Activated CD8-positive, alpha-beta memory T cell treated with anti-CD3 and anti-CD28 coated beads for 4 hours (primary cell): ENCODE measurements at places on chromosomes 1 and 21.
A peak's percentile ranks its signal among the peaks of the same experiment; 100 is the strongest.

- DNase-seq, result no peak
Observed at GRCh38 chr1:213120386-213120785, 69.3 kb downstream of the RPS6KC1 start.

GRCh38 chr1:228488125-228488817 lies 1.1 kb downstream of the RNF187 start:
- no peak for DNase-seq

DNA sequence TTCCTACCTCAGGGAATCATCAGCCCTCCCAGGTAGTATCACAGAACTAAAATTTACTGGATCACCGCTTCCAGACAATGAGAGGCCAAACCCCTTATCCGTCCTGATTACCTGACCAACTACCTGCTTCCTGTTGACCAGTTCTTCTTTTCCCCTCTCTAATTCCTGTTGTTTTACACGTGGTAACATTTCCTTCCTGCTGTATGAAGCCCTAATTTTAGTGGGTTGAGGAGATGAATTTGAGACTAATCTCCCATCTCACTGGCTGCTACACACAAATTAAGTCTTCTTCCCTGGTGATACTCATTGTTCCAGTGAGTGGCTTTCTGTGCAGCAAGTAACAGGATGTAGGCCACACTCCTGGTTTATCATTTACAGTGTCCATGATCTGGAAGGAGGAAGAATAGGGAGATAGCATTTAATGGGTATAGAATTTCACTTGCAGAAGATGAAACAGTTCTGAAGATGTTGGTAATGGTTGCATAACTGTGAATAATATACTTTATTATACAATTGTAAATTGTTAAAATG lies 2112.9 kb downstream of the NCAM2 start:
- DNase-seq, result no peak

- DNase-seq, result no peak
Observed at GRCh38 chr1:239912471-239912870, 179.2 kb upstream of the FMN2 start.

GRCh38 chr1:219329578-219329977 lies 155.9 kb downstream of the LYPLAL1 start:
- no peak for DNase-seq

DNA sequence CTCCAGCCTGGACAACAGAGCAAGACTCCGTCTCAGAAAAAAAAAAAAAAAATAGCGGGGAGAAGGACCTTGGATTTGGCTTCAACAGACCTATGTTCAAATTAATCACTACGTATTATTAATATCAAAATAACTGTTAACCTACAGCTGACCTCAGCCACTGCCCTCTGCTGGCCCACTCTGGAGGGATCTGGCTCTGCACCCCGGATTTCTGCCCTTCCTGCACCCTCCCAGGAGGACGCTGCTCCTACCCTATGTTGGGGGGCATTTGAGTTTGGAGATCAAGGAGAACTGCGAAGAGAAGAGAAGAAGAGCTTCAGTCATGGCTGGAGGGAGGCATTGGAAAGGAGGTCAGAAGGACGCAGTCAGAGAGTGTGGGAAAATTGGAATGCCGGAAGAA lies 96.7 kb downstream of the PSMG1 start:
- no peak for DNase-seq

GRCh38 chr1:33036051-33036525 lies 595 bp downstream of the AK2 start:
- DNase-seq, result no peak

- no peak for DNase-seq
Observed at GRCh38 chr21:37368541-37369279, 2.1 kb downstream of the DYRK1A start.

- DNase-seq, result no peak
Observed at GRCh38 chr1:150981177-150981804, 801 bp upstream of the ANXA9 start.

DNA sequence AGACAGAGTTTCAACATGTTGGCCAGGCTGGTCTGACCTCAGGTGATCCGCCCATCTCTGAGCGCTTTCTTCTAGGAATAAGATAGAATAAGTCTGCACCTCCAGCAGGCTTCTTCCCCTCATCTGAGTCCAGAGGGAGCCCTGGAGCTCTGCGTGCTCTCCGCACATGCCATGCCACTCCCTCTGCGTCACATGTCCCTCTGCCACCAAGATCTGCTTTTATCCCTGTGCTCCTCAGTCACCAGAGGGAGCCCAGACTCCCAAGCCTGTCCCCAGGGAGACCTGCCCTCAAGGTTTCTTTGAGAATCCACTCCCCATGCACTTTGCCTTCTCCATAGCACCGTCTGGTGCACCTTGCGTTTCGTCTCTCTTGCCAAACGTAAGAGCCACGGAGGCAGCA lies 213.0 kb downstream of the CAMTA1 start:
- no peak for DNase-seq

- DNase-seq, result no peak
Observed at GRCh38 chr1:22641247-22641646, 2.2 kb upstream of the C1QC start.

DNA sequence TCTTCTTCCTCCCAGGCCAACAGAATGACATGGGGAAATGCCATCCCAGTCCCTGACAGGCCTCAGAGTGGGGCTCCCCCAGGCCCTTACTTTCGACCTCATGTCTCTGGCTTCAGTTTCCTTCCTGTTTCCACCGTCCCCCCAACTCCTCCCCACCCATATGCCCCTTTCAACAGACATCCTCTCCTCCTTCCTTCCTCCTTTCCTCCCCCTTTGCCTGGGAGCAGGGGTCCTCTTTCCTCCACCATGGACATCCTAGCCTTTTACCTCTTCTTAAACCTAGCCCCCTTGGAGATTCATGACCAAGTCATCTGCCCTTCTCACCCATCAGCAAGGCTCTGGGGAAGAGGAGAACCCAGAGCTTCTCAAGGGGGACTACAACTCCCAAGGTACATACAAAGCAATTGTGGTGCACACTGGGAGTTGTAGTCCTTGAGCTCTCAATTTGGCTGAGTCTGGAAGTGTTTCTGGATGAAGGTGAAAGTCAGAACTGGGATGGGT lies 4.0 kb downstream of the ZBTB7B start:
- DNase-seq, result no peak

DNA sequence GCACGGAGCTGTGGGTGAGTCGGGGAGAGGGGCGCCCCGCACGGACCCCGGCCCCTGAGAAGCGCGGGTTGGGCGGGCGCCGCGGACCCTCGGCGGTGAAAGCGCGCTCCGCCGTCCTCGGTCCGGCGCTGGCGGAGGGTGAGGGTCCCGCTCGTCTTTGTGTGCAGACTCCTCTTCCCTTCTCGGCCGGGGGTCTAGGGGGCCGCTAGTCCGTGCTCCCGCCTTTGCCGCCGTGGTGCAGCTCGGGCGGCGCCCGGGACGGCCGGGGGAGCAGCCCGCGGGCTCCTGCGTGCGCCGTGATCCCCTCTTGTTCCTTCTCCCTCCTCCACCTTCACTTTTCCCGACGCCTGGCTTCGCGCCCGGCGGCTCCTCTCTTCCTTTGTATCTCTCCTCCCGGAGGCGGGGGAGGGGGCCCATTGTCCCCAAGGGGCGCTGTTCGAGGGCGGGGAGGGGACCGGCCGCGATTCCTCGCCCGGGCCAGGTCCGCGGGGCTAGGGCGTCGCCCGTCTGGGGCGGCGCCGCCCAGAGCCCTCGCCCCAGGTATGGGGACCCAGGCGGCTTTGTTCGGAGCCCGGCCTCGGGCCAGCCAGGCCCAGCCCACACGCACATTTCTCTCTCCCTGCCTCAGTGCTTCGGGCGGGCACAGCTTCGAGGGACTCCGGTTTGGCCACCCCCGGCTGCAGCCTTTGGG lies 519 bp downstream of the FNBP1L start:
- DNase-seq, result no peak

DNA sequence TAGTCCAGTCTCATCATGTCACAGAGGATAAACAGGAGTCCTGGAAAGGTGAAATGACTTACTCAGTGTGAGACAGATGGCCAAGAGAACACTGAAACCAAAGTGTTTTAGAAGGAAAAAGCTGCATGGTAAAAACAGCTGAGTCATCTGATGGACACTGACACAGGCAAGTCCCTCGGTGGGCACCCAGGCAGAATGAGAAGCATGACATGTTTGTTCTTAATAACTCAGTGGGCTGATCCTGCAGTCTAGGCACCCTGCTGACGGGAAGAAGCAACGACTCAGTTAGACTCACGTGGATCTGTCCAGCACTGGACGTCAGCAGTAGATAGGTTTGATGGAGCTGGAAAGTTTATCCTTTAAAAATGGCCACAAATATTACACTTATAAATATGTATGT lies 116.9 kb downstream of the RGS7 start:
- no peak for DNase-seq

DNA sequence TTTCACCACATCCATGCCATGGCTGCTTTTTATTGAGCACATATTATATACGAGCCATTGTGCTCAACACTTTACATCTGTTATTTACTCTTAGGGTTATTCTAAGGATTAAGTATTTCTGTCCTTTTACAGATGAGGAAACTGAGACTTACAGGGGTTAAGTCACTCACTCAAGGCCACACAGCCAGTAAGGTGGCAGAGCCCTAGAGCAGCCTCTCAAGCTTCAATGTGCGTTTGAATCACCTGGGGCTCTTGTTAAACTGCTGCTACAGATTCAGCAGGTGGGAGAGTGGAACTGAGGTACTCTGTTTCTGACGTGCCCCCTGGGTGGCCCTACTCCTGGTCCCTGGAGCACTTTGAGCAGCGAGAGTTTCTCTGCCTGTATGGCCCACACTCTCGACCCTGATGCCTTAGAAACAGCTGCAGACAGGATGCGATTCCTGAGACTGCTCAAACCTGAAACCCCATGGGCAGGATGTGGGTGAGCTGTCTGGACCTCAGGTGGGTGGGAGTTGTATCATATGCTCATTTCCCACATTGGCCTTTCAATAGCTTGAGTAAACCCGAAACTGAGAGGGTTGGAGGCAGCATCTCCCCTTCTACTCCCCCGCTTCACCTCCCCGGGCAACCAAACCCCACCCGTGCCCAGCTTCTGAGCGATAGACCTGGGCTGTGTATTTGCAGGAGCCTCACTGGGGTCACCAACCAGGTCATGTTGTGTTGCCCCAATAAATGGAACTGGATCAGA lies 59.3 kb downstream of the MAN1C1 start:
- DNase-seq, result peak; percentile 56

- DNase-seq, result no peak
Observed at GRCh38 chr1:217139513-217139912, 416.3 kb upstream of the ESRRG start.

- no peak for DNase-seq
Observed at GRCh38 chr1:82387012-82387366, 586.3 kb downstream of the ADGRL2 start.

DNA sequence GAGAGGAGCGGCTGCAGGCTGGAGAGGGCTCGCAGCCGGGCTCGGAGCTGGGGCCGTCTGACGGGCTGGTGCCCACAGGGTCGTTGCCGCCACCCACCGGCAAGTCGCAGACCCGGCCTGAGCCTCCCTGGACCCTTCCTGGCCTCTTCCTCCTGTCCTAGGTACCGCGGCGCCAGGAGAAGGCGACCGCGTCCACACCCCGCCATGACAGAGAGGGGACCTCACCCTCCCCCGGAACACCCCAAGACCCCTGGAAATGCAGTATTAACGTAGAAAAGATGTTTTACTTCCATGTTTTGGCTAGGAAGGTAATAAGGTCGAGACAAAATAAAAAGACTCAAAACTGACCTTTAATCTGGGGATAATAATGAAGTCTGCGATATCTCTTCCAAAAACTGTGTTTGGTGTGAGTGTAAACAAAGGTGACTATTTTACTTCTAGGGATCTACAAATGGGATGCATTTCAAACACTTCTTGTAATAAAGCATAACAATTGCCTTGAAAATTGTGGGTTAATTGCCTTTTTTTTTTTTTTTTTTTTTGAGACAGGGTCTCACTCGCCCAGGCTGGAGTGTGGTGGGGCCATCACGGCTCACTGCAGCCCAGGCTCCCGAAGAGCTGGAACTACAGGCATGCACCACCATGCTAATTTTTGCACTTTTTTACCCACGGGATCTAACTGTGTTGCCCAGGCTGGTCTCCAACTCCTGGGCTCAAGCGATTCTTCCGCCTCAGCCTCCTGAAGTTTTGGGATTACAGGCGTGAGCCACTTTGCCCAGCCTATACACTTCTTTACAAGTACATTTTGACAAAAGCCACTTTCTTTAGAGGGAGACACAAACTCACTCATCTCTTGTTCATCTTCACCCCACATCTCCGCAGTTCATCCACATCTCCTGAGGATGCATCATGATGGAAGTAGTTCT lies 838 bp upstream of the RSRP1 start:
- no peak for DNase-seq

GRCh38 chr1:60891281-60891680 lies 191.1 kb upstream of the NFIA start:
- no peak for DNase-seq

DNA sequence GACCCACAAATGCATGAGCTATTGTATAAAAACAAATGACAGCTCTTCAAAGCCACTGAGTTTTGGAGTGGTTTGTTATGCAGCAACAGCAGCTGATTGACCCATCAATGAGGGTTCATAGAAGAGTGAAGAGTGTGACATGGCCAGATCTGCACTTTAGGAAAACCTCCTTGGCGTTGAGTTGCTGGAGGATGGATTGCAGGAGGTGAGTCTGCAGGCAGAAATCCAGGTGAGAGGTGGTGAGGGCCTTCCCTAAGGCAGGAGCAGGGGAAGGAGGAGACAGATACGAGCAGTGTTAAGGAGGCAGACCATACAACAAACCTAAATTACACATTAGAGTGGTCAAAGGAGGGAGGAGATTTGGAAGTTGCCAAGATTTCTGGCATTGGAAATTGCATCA lies 169.3 kb upstream of the CSF3R start:
- DNase-seq, result no peak

GRCh38 chr1:72433591-72433990 lies 151.3 kb upstream of the NEGR1 start:
- no peak for DNase-seq

DNA sequence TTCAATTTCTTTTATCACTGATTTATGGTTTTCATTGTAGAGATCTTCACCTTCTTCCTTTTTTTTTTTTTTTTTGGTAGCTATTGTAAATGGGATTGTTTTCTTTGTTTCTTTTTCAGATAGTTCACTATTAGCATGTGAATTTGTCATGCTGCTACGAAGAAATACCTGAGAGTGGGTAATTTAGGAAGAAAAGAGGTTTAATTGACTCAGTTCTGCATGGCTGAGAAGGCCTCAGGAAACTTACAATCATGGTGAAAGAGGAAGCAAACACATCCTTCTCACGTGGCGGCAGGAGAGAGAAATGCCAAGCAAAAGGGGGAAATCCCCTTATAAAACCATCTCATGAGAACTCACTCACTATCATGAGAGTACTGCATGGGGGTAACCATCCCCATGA lies 66.4 kb downstream of the DAB1 start:
- no peak for DNase-seq
